Esophagus squamous epithelium (tissue), 5 donors: ENCODE measurements at places on chromosomes 2 and 18. TPM values are rescaled to one million over a fixed set of nuclear protein-coding genes. Genes with fewer than 3 reads are reported as not detected.
A peak's percentile ranks its signal among the peaks of the same experiment; 100 is the strongest.

DNA sequence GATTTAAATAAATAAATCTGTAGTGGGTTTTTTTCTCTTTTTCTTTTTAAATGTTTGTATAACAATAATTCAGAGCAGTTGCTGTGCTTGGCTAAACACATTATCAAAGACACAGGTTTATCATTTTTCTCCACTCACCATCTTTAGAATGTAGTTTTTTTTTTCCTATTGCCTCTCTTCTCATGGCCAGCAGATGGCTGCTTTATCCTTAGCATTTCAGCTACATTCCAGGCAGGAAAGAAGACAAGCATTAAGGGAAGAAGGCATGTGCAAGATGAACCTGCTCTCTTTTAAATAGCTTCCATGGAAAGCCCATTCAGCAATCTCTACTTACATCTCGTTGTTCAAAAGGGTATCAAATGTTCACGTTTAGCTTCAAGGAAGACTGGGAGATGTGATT lies 42.6 kb downstream of the ARHGAP15 start:
- no peaks in the 10 kb centered on the region for H3K4me1 ChIP-seq
- no peak overlapping the region for H3K27ac ChIP-seq
- H3K4me3 ChIP-seq = no peak overlapping the region
- no peak for DNase-seq

- no peak overlapping the region for H3K4me3 ChIP-seq
- H3K4me1 ChIP-seq = peaks cover 3% of the 10 kb centered on the region
Observed at GRCh38 chr2:69789175-69789721, 40.2 kb upstream of the GMCL1 start.

GRCh38 chr2:221323513-221323912 lies 248.6 kb downstream of the EPHA4 start:
- no peak overlapping the region for H3K27ac ChIP-seq
- no peak for DNase-seq
- H3K36me3 ChIP-seq = no peaks in the 10 kb centered on the region
- H3K4me1 ChIP-seq = no peaks in the 10 kb centered on the region
- no peaks in the 10 kb centered on the region for H3K27me3 ChIP-seq

DNA sequence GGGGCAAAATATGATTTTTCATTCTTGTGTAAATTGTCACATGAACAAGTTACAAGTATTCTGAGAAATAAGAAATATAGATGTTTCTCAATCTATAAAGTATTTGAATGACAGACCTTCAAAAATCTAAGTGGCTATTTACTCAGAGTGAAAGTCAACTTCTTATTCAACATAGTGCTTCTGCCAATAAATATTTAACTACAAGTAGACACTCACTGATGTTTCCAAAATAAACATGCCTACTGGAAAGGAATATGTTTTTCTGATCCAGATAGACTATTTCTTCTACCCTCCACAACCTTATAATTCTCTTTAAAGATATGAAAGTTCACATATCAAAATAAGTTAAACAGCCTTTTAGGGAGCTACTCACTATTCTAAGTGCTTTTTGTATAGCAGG lies 296.3 kb downstream of the DSC3 start:
- no peaks in the 10 kb centered on the region for H3K4me1 ChIP-seq
- no peak overlapping the region for H3K27ac ChIP-seq
- no peak for DNase-seq
- no peaks in the 10 kb centered on the region for H3K27me3 ChIP-seq

- no peak overlapping the region for H3K27ac ChIP-seq
- no peak overlapping the region for H3K4me3 ChIP-seq
- no peaks in the 10 kb centered on the region for H3K27me3 ChIP-seq
Observed at GRCh38 chr2:177398290-177398683, 5.7 kb downstream of the AGPS start.

The MLPH gene
- total RNA-seq = 10.5 TPM

- no peak overlapping the region for H3K4me3 ChIP-seq
- H3K4me1 ChIP-seq = peaks cover 33% of the 10 kb centered on the region
- H3K36me3 ChIP-seq = no peaks in the 10 kb centered on the region
- H3K27me3 ChIP-seq = no peaks in the 10 kb centered on the region
- no peak for DNase-seq
Observed at GRCh38 chr2:36466135-36466534, 110.6 kb downstream of the CRIM1 start.

- H3K27me3 ChIP-seq = no peaks in the 10 kb centered on the region
- H3K4me3 ChIP-seq = no peak overlapping the region
- no peaks in the 10 kb centered on the region for H3K4me1 ChIP-seq
Observed at GRCh38 chr2:76930056-76930744, 592.0 kb downstream of the LRRTM4 start.

DNA sequence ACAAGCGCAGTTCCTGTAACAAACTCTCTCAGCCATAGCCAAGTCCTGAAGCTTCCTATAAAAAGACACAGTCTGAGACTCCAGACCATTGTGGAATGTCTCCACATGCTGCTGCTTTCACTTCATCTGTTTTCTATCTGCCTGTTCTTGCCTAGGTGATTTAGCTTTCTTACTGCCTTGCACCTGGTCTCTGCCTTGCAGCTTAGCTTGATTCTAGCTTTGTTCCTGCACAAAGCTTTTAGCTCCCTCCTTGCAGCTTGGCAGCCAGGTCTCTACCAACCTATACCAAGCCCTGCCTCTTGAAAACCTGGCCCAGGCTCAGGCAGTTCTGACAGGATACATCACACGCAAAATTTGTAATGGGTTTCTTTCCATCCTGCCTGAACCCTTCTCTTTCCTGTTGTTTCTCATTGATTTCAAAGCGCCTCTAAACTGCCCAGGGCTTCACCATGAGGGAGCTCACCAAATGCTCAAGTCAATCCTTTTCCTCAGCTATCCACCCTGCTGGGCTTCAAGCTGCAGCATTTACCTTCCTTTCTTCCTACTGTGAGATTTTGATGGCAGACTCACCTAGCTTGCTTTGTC lies 941.3 kb upstream of the NXPH2 start:
- H3K4me3 ChIP-seq = no peak overlapping the region
- H3K36me3 ChIP-seq = no peaks in the 10 kb centered on the region
- no peak for DNase-seq
- H3K27ac ChIP-seq = no peak overlapping the region

DNA sequence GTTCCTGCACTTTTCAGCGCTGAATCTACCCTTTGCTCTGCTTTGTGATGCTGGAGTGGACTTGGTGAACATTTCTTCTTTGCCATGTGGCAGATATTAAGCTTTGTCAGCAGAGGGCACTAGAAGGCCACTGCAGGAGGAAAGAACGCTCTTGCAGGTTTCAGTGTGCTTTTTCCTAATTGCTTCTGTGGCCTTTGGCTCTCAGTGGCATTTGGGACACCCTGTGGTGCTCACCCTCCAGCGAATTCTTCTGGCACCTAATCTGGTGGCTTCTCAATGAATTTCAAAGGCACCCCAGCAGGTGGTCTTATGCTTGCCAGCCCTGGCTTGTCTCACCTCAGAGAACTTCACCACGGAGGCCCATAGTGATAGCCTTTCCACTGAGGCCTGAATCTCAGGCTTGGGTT lies 146.7 kb downstream of the MYO3B start:
- H3K27me3 ChIP-seq = no peaks in the 10 kb centered on the region
- H3K27ac ChIP-seq = no peak overlapping the region
- no peak overlapping the region for H3K4me3 ChIP-seq
- no peak for DNase-seq
- no peaks in the 10 kb centered on the region for H3K4me1 ChIP-seq
- H3K36me3 ChIP-seq = no peaks in the 10 kb centered on the region

The GREB1L gene
- total RNA-seq = not detected

DNA sequence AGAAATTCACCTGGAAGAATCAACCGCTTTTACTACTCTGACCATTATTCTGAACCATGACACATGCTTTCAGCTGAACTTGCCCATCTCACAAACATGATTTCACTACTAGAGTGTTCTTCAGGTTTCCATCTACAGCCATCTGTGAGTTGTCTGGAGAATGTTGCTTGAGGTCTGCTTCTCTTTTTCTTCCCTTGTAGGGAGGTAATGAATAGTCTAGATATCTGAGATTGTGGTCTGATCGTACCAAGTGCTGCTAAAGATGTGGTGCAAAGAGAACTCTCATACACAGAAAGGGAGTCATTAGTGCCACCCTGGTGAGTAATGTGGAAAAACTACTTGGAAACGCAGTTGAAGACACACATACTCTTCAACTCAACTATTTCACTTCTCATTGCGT lies 10.2 kb downstream of the SOWAHC start:
- no peaks in the 10 kb centered on the region for H3K36me3 ChIP-seq
- H3K27ac ChIP-seq = no peak overlapping the region
- H3K27me3 ChIP-seq = no peaks in the 10 kb centered on the region
- H3K4me1 ChIP-seq = peaks cover 10% of the 10 kb centered on the region
- no peak overlapping the region for H3K4me3 ChIP-seq

- H3K4me3 ChIP-seq = no peak overlapping the region
- peaks cover 55% of the 10 kb centered on the region for H3K4me1 ChIP-seq
- H3K27me3 ChIP-seq = no peaks in the 10 kb centered on the region
- peak overlapping the region; percentile 40 for H3K27ac ChIP-seq
- no peak for DNase-seq
Observed at GRCh38 chr18:57747809-57748680, 55.1 kb downstream of the ATP8B1 start.

The ACVR2A gene
- 27.5 TPM for total RNA-seq

- H3K27ac ChIP-seq = no peak overlapping the region
- no peaks in the 10 kb centered on the region for H3K27me3 ChIP-seq
- no peak overlapping the region for H3K4me3 ChIP-seq
- no peaks in the 10 kb centered on the region for H3K4me1 ChIP-seq
Observed at GRCh38 chr2:177020524-177021119, 192.0 kb upstream of the HNRNPA3 start.

- H3K27me3 ChIP-seq = no peaks in the 10 kb centered on the region
- no peak overlapping the region for H3K27ac ChIP-seq
- no peaks in the 10 kb centered on the region for H3K36me3 ChIP-seq
- no peak overlapping the region for H3K4me3 ChIP-seq
- H3K4me1 ChIP-seq = no peaks in the 10 kb centered on the region
Observed at GRCh38 chr2:168165985-168166901, 81.2 kb downstream of the STK39 start.

DNA sequence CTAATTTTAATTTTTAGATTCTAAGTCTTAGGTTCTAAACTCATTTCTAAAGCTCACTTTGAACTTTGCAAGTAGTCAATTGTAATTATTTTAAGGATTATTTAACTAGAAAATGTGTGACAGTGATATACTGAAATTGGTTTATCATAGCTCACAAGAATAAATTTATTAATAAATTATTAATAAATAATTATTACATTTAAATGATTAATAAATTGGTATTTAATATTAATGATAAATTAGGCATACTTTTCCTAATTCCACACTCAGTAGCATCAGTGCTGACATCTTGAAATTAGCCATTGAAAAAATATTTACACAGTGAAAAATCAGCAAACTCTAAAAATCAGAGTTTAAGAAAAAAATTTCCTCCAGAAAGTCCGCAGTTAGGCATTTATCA lies 433.7 kb downstream of the FIGN start:
- no peaks in the 10 kb centered on the region for H3K36me3 ChIP-seq
- H3K4me3 ChIP-seq = no peak overlapping the region
- H3K4me1 ChIP-seq = no peaks in the 10 kb centered on the region

GRCh38 chr2:43178602-43179542 lies 47.5 kb downstream of the ZFP36L2 start:
- no peaks in the 10 kb centered on the region for H3K27me3 ChIP-seq
- H3K4me3 ChIP-seq = no peak overlapping the region
- no peak for DNase-seq
- no peaks in the 10 kb centered on the region for H3K36me3 ChIP-seq
- H3K4me1 ChIP-seq = peaks cover 20% of the 10 kb centered on the region

DNA sequence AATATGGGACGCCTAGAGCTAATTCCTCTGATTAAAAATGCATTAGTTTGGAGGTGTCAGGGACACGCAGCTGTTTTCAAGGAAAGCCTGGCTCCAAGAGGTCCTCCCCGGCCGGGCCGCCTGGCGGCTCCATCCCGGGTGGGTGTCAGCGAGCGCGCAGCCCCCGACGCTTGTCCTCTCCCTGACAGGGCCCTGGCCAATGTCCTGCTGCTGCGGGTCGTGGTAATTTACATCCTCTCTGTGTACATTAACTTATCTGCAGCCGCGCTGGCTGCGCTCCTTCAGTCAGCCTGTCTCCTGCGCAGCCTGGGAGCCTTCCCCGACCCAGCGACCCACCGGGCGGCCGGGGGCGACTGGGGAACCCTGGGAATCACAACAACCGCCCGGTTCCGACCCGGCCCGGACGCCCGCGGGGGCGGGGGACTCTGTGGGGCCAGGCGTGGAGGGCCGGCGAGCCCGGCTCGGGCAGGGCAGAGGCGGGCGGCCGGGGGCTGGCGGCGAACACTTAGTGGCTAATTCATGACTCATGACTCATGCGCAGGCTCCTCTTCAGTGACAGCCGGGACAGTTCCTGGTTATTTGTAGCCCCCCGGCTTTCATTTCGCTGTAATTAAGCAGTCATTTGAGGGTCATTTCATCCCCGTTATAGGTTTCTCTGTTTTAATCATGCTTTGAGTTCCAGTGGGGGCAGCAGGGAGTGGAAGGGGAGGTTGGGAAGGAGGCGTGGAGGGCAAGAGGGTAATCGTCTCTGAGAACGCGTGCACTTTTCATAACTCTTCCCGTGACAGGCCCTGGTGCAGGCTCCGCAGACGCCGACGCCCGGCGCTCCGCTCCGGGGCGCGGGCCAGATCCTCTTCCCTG lies 141.9 kb upstream of the CTAGE1 start:
- peak overlapping the region; percentile 38 for H3K4me3 ChIP-seq
- peak overlapping the region; percentile 85 for H3K27ac ChIP-seq
- no peak for DNase-seq
- H3K4me1 ChIP-seq = peaks cover 10% of the 10 kb centered on the region
- H3K36me3 ChIP-seq = no peaks in the 10 kb centered on the region
